ENCODE measurements at places on chromosomes 1 and 21.

- no peak for DNase-seq
Measured at GRCh38 chr1:37438869-37439343, 35.5 kb upstream of the ZC3H12A start.

DNA sequence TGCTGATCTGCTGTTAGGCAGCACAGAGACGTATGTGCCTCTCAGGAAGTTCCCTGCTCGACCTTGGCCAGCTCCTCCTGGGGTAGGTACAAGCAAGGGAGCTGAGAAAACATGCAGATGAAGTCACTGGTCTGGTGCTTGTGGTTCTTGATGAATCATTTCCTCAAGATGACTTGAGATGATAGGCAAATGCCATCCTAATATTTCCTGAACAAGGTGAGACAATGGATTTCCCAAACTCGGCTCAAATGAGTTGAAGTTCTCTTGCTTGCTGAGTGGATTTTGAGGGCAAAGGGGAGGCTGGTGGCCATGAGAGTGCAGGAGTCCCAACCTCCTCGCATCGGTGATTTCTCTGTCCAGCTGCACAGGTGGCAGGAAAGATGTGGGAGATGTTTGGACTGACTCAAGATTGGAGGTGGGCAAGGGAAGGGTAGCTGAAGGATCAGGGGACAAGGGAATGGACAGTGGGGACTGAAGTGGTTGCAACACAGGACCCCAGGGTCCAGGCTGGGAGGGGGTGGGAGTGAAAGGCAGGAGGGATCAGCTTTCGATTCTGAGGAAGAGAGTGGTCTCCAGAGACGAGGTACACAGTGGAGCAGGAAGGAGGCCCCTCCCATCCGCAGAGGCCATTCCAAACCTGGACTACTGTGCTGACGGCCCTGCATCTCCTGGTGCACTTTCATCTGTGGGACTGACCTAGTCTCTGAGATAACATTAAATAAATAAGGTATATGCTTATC lies 63.9 kb downstream of the CAPN2 start:
- no peak for DNase-seq

DNA sequence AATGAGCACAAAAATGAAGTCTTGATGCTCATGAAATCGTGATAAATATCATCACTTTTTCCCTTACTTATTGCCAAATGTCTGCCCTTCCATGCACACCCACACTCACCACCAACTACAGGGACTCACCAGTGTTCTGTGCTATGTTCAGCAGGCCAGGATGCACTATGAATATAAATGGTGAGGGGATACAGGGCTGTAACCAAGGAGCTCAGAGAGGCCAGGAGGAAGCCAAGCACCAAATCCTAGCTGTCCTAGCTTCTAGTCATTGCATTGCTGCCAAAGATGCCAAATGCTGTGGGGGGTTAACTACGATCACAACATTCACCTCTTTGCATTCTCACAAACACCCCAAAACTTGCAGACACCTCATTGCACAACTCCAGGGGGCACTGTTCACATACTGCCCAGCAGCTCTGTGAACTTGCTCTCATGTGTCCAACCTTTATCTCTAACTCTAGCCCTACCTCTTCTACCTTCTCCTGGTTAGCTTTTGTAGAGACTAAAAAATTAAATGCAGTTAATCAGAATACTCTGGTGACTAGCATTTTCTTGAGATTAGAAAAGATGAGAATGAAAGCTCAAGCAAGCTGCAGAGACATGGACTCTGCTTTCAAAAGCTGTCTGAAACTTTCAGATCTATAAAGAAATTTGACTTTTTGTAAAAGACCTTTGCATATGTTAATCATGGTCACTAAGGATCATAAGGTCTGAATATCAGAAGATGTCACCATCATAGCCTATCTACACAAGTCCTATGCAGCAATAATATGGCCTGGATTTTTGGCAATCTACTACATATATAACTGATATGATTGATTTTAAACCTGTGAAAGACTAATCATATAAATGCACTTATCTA lies 13.9 kb upstream of the KIF14 start:
- no peak for DNase-seq

GRCh38 chr1:234600418-234601281 lies 9.3 kb downstream of the IRF2BP2 start:
- no peak for DNase-seq

DNA sequence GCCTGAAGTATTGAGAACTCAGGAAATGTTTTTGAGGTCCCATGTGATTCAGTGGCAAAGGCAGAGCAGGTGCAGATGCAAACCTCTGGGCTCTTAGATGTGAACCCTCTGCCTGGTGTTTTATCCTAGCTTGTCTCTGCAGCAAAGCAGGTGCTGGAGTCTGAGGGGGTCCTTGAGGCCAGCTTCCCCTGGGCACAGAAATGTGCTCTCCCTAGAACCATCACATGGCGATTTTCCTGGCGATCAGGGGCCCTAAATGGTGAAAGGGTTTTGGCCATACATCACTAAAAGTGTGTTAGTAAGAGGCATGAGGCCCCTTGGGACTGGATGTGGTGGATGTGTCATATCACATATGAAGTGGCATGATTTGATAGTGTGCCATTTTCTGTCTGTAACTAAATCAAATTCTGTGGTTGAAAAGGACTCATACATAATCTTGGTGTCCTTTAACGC lies 144.8 kb downstream of the ST6GALNAC3 start:
- no peak for DNase-seq

- no peak for DNase-seq
Measured at GRCh38 chr21:44885615-44886014, 12.1 kb upstream of the PTTG1IP start.

DNA sequence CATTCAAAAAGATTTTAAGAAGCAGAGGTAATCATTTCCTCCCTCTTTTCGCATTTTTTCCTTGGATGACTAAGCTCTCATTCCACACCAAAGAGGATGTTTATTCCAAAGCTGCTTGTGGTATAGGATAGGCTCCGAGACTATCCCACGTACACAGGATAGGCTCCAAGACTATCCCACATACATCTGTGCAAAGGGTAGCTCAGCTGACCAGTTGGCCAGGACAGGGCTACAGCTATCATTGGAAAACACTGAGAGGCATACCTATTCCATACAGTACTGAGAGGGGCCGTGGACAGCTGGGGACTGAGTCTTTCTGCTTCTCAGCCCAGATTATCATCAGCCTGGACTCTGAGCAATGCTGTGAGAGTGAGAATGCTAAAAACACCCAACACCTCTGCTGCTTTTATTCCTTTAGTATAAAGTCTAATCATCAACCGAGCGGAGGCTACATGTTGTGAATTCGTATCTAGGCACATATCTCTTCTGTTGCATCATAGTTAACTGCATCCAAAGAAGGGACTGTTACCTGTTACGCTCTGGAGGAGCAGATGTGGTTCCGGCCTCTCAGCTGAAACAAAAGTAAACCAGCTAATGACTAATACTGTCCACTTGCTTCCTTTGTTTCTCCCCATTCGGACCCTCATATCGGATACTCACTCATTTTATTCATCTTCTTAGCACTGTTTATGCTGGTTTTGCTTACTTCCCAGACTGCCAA lies 141.0 kb downstream of the TNFSF18 start:
- DNase-seq = no peak
